ENCODE measurements at places on chromosomes 16 and 17.

DNA sequence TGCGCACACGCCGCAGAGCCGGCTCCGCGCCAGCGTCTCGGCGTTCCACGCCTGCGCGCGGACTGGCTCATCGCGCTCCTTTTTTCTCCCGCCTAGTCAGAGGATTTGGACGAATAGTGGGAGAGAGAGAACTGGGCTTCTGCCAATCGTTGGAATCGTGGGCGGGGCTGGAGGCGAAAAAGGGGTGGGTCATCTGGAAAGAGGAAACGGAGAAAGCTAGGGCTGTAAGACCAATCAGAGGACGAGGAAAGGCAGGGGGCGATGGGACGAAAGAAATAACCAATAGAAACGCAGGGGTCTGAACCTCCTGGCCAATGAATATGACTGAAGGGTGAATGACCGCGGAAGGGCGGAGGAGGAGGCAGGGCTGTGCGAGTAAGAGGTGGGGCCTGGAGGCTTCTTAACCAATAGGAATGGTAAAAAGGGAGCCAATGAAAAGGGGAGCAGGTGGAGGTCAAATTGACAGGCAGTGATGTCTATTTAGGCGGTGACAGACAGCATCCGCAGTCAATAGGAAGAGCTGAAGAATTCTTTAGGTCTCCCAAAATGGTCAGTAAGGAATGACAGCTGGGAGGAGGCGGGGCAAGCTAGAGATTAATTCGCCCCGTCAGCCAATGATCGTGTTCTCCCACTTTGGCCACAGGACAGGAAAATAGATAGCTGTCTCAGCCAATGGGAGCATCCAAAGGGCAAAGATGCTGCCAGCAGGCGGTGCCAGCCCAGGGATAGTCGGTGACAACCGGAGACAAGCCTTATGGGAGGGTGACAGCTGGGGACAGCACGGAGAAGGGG is at the start of gene TBC1D10B:
Gene TBC1D10B (minus strand): TSS at position 39 of the 792 bp plus-strand sequence. CDS start 311 bp downstream, outside the sequence.
- peak; percentile 98 for DNase-seq

DNA sequence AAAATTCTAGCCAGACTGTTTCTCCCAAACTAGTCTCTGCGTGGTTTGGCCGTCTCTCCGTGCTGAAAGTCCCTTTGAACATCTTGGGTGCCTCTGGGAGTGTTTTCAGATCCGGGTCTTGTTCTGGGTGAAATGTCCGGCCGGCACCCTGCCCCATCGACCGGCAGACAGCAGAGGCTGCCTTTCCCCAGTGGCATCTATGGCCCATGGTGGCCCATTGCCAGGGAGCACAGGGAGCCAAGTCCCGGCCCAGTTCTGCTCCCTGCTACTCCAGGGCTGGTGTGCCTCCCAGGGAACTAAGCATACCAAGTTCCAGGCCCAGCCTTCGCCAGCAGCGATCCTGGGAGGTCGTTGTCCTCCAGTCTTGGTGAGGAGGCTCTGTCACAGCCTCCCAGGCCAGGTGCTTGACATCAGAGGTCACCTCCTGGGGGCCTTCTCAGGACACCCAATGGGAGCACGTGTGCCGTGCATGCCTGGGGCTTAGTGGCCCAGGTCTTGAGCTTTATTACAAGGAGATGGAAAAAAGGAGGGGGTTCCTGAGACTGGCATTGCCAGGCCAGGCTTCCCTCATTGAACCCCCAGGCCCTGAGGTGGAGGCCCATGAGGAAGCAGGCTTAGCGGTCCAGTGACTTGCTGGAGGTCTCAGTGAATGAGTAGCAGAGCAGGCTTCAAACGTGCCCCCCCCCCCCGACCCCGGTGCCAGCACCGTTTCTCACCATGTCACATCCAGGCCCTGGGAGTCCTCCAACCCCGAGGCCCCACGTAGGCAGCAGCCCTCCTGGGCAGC is 54.0 kb downstream of the PGS1 start:
- no peak for DNase-seq

- DNase-seq, result no peak
Observed at GRCh38 chr17:28041844-28042656, 427 bp upstream of the NLK start.

DNA sequence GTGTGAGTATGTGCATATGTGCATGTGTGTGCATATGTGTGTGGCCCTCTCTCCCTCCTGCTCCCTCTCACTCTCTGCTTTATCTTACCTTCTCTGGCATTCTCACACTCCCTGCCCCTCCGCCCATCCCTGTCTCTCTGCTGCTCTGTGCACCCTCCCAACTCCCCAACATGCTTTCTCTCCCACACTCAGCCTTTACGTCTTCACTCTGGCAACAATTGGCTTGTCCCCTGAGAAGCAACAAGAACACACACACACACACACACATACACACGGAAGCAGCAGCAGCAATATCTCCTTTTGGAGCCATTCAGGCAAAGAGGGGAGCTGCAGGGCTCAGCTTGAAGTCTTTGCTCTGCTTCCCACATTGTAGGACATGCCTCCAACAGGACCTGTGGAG is 27.8 kb downstream of the PITPNM3 start:
- no peak for DNase-seq

DNA sequence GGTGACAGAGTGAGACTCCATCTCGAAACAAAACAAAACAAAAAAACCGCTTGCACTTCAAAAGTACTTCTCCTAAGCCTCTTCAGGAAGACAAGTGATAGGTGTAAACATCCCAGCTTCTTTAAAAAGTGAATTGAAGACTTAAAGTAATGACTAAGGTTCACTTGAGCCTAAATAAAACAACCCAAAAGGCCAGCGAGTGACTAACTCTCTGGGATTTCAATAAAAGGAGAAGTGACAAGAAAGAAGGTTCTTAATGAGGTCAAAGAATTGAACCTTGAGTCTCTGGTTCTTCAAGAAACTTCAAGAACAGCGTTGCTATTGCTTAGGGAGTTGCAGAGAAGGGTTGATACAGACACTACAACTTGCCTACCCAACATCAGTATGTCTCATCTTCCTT is 42.2 kb downstream of the STX8 start:
- no peak for DNase-seq

- DNase-seq, result no peak
Observed at GRCh38 chr16:78142788-78143187, 43.3 kb downstream of the WWOX start.

GRCh38 chr16:68022278-68022727 is 729 bp downstream of the DDX28 start:
- DNase-seq, result no peak

GRCh38 chr17:77391668-77392375 is 251.1 kb downstream of the SEC14L1 start:
- no peak for DNase-seq

- DNase-seq, result no peak
Observed at GRCh38 chr17:42670789-42671657, 5.8 kb downstream of the PLEKHH3 start.

DNA sequence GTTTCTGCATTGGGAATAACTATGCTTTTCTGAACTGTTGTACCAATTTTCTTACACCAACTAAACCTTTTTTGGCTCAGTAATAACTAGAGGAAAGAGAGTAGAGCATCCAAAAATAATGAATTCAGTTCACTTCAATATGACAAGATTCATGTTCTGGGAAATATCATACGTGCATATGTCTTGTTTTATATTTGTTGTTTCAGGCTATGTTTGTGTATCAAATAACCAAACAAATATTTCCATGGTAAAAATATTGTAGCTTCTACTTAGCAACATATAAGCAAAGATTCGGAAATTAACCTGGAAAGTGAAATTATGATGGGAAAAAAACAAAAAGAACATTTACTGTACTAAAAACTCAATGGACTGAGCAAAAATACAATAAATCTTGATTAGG is 503.2 kb downstream of the TMEM114 start:
- DNase-seq, result no peak

GRCh38 chr16:58269526-58269925 is 25.3 kb downstream of the PRSS54 start:
- no peak for DNase-seq

DNA sequence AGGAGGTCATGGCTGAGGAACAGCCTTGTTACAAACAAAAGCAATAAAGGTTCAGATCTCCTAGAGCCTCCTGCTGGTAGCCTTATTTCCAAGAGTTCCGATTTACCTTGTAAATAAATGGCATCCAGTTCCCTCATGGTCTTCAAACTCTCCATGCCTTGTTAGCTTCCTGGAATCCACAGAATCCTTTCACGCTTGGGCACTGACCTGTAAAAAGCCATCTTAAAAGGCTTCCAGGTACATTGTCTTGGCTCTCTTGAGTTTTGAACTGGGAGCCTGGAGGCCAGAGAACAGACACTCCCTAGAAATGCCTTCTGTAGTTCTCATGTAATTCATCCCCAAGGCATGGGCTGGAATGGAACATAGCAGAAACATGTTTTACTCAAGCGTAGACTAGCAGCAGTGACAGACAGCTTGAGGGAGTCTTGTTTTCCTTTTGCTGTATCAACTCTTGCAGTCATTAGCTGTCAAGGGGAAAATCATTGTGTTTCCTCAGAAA is 207.9 kb downstream of the SNX29 start:
- DNase-seq, result no peak

DNA sequence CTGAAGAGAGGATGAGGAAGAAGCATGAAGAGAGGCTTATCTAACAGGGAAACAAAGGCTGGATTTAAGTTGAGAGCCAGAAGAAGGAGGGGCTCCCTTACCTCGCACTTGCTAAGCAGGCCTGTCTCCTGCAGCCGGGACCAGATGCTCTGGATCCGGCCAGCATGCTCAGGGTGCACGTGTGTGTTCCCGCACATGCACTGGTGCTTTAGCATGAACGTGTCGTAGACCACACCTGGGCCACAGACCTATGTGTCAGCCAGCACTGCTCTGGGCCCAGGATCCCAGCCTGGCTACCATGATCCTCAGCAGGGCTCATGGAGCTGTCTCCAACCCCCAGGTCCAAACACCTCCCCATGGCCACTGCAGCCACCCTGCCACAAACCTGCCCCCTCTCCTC is 14.4 kb downstream of the G6PC3 start:
- no peak for DNase-seq

DNA sequence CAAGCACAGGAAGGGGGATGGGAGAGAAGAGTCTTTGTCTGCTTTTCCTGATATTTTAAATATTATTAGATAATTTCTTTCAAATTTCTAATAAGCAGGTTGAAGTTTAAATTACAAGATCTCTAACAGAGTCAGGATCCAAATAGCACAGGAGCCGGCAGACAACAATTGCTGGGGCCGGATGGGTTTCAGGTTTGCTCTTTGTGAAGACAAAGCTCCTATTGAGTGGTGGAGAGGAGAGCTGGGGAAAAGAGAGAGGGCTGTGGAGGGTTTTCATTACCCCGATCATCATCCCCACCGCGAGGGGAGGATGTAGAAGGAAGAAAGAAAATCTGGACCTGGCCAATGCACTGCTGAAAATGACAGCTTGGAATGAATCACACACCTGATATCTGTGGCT is 197.3 kb downstream of the SOX9 start:
- no peak for DNase-seq

DNA sequence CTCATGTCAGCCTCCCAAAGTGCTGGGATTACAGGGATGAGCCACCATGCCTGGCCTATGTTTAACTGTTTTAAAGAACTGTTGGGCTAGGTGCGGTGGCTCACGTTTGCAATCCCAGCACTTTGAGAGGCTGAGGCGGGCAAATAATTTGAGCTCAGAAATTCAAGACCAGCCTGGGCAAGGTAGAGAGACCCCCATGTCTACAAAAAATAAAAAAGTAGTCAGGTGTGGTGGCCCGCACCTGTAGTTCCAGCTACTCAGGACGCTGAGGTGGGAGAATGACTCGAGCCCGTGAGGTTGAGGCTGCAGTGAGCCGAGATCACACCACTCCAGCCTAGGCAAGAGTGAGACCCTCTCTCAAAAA is 1.9 kb upstream of the ITGAL start:
- DNase-seq, result no peak

- DNase-seq, result no peak
Observed at GRCh38 chr17:2940352-2940751, 123.1 kb downstream of the OR1D5 start.

DNA sequence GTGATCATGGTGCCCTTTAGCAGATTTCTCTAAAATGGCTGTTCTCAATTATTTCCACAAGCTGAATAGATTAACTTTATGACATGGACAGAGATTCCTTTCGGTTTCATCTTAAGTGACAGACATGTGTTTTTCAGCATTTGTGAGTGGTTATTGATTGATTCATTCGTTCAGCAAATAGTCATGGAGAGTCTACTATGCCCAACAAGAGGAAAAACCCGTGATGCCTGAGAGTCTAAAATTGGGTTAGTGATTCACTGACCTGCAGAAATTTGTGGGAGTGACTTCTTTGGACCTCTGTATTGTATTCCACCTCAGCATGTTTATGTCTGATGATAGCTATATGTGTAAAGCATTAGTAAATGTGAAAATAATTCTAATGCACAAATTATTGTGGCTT is 28.0 kb upstream of the DUSP14 start:
- DNase-seq, result no peak

DNA sequence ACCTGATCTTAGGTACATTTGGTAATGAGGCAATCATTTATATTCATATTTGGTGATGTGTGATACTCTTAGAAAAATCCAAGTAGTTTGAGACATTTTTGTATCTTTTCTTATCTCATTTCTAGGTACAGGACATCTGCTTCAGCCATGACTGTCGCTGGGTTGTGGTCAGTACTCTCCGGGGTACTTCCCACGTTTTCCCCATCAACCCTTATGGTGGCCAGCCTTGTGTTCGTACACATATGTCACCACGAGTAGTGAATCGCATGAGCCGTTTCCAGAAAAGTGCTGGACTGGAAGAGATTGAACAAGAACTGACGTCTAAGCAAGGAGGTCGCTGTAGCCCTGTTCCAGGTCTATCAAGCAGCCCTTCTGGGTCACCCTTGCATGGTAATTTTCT is 312.2 kb downstream of the BCAS3 start:
- no peak for DNase-seq

- DNase-seq, result no peak
Observed at GRCh38 chr17:13491916-13492736, 109.6 kb downstream of the HS3ST3A1 start.

GRCh38 chr16:89863741-89864526 is 9.5 kb upstream of the TCF25 start:
- peak; percentile 20 for DNase-seq

DNA sequence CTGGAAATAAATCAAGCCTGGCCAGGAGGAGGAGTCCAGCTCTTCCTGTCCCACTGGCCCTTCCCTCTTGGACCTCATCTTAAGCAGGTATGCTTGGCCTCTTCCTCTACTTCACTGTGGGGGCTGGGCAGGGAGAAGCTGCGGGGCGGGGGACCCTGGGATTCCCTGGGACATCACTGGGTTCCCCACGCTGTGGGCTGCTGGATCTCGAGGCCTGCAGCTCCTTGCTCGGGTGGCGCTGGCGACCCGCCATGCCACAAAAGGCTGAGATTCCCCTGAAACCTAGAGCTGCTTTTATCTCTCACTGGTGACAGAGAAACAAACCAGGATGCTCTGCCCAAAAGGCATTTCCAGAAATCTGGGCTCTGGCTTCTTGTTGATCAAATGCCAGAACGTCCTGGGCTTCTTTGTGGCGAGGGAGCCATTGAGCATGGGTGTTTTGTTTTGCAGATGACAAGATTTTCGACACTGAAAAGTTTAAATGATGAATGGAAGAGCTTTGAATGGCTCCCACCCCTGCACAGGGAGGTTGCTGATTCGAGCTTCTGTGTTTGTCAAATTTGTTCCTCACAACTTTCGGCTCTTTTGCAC is 8.6 kb upstream of the PGS1 start:
- DNase-seq, result no peak

GRCh38 chr16:52545222-52545897 is 1.6 kb downstream of the TOX3 start:
- DNase-seq, result no peak
